Hepatocyte (in vitro differentiated cells): ENCODE measurements at places on chromosomes 3 and 15.
A peak's percentile ranks its signal among the peaks of the same experiment; 100 is the strongest.

DNA sequence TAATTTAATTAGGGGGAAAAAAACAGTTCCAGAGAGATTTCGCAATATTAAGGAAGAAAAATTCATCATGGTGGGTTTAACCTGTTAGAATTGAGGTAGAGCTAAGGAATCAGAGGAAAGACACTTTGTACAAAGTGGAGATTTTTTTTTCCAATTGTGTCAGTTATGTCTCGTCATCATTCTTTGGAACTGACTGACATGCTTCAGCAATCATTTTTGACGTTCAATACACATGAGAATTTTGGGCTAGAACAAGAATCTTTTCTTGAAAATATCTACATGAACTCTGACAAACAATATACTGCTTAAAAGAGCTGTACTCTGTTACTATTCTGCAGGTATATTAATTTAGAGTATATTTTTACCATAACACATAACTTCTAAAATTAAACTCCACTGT lies 878.6 kb downstream of the CADM2 start:
- DNase-seq = no peak

DNA sequence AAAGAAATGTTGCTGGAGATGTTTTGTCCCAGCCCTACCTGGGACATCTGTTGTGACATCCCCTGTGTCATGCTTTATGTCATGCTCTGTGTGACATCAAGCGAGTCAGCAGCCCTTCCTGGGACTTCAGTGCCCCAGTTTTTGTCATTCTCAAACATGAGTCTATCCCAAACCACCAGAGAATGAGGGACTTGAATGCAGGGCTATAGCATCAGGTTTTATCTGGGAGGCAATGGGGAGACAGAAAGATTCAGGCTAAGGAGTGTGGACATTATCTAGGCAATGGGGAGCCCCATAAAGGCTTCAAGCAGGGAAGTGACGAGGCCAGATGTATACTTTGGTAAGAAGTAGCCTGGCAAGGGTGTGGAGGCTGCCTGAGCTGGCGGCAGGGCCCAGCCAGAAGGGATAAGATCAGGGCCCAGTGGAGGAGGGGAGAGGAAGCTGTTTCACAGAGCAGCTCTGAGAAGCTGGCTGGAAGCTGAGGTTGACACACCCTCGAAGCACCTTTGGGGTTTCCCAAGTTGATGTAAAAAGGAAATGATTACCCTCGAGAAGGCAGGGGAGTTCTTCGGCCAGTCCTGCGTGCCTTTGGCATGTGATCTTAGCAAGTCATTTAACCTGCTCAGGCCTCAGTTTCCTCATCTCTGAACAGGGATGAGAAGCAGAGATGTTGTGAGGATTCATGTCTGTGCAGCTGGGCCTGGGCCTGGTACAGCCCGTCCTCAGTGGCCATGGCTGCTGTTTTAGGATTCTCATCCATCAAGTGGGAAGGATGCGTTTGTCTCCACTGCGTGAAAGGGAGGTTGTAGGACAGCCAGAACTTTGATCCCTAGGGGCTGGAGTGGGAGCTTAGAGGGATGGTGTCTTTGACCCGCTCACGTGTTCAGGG lies 34.3 kb downstream of the IRAK2 start:
- DNase-seq = peak; percentile 59

GRCh38 chr3:63228677-63229076 lies 49.4 kb upstream of the SYNPR start:
- DNase-seq = peak; percentile 58

DNA sequence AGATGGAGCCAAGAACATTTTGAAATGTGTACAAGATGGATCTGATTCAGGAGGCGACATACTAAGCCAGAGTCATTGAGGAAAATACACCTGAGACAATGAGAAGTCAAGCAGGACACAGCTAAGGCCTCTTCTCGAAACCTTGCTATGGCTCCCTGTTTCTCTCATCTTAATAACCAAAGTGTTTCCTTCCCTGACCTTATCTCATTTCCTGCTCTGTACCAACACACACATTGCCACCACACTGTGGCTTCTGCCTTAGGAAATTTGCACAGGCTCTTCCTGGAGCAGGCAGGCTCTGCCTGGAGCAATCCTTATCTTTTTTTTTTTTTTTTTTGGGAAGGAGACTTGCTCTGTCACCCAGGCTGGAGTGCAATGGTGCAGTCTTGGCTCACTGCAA lies 36.6 kb downstream of the OXSM start:
- no peak for DNase-seq

GRCh38 chr3:50515565-50516439 lies 12.4 kb upstream of the CACNA2D2 start:
- peak; percentile 91 for DNase-seq
